ENCODE measurements at places on chromosomes 4 and X.

DNA sequence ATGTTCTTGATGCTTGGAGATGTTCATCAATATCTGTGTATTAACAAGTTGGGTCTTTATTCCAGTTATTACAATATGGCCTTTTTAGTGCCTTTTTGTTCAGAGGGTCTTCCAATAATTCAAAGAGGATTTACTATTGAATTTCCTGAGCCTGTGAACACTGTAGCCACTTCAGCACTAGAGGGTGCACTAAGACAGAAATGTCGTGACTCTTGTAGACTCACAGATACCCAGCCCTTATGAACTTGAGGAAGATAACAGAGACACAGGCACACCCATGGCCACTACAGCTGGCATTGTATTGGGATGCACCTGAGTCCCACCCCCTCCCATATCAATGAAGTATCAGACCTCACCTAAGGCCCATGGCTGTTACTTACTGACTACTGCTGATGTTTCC lies 54.4 kb upstream of the ACTRT1 start:
- no peak for DNase-seq

- no peak for DNase-seq
Observed at GRCh38 chr4:145287351-145287750, 107.0 kb upstream of the OTUD4 start.

DNA sequence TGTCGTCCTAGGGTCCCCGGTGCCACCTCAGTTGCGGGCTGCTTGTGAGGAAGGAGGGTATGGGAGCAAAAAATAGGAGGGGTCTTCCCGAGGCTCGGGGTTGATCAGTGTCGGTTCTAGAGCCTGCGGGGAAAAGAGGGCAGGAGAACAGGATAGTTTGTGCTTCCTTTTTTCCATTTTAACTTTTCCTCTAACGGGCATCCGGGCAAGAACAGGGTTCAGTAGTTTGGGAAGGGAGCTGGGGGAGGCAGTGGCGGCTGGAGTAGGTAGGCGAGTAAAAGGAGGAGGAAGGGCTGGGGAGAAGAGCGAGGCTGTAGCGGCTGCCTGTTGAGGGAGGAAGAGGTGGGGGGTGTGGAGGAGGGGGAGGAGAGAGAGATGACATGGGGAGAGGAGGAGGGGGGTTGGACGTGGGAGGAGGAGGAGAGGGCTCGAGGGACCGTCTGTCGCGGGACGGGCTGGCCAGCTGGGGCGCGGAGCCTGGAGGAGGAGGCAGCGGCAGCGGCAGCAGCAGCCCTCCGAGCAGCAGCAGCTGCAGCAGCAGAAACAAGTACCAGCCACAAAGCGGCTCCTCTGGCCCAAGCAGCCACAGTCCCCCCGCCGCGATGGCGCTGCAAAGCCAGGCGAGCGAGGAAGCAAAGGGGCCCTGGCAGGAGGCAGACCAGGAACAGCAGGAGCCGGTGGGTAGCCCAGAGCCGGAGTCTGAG lies at the start of gene SLC16A2:
SLC16A2 (plus strand) TSS at position 458 of the 704 bp plus-strand sequence; CDS start at position 603, 145 bp downstream.
- no peak for DNase-seq

DNA sequence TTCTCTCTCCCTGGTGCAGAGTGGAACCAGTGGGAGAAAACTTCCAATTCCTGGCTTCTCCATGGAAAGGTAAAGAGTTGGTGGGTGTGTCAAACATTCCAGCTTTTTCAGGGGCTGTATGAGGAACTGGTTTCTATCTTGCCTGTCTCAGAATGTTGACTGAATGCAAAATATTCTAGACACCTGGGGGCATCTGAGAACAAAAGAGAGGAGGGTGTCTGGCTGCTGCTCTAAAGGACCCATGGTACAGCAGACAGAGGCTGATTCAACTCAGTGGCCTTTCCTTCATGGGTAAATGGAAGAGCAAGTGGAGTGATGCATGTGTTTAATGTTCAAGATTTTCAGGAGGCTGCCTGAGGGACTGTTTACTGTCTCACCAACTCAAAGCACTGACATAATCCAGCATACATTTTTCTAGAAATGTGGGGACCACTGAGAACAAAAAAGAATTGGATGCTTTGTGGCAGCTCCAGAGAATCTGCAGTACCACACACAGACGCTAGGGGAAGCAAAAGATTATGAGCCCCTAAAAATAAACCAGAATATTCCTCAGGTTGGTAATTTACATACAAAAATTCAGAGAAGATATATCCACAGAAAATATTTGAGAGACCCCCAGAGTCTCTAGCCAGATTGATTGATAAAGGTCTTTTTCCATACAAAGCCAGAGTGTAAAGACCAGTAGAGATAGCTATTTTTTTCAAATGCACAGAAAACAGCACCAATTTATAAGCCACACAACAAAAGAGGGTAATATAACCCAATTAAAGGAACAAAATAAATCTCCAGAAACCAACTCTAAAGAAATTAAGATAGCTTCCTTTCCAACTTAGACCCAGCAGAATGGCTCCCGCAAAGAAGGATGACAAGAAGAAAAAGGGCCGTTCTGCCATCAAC lies 48.0 kb upstream of the STARD8 start:
- DNase-seq = no peak

GRCh38 chrX:107978707-107979307 lies 3.4 kb downstream of the TEX13B start:
- DNase-seq = no peak

DNA sequence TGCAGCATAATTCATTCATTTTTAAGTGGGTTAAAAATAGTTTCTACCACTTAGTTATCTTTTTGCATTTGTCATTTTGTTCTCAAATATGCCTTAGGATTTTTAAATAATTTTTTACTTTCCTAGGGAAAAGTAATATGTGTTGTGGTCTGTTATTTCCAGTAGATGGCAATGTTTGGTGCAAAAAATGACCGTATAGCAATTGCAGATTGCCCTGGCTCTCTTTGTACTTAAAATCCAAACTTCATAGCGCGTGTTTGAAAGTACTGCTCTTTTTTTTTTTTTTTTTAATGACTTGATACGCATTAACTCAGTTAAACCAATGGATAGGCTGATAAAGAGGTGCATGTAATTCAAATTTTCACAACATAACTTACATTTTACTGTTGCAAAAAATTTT lies 74.4 kb upstream of the RBMX start:
- no peak for DNase-seq

DNA sequence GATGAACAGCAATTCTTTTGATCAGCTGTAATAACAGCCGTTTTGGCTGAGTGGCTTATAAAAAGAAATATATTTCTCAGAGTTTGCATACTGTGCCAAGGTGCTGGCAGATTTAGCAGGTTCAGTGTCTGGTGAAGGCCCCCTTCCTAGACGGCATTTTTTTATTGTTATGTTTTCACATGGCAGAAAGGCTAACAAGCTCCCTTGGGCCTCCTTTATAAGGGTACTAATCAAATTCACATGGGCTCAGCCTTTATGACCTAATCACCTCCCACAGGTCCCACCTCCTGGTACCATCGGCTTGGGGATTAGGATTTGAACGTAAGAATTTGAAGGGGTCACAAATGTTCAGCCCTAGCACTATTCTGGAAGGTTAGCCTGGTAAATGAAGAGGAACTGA lies 431.9 kb downstream of the SPOCK3 start:
- no peak for DNase-seq

DNA sequence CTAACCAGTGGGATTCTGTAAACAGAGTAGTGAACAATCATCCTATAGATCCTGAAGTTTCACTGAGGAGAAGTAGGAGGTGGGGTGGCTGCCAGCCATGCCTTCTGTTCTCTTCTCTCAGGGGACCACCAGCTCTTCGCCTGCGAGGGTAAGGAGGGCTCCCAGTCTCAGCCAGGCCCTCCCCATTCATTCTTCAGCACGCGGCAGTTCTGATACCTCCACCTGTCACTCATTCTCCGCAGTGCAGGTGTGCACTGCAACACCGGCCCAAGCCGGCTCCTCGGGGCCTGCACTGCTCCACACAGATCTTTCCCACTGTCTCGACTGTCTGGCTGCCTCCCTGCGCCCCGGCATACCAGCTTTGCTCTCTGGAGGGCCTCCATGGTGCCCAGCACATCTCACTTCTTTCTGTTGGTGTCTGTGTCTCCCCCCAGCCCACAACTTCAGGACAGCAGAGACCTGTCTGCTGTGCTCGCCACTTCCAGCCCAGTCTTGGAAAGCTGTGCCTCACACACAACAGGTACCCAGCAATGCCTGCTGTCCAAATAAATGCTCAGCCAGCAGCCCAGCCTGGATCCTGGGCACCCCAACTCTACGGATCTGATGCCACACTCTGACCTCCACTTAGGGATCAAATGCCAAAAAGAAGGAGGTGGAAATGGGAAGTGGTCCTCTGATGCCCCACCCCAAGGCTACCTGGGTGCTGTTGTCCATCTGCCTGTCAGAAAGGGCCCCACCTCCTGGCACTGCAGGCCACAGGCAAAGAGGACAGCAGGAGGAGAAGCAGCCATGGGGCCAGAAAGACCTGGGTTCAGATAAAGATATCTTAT lies 29.0 kb downstream of the ACOX3 start:
- no peak for DNase-seq

DNA sequence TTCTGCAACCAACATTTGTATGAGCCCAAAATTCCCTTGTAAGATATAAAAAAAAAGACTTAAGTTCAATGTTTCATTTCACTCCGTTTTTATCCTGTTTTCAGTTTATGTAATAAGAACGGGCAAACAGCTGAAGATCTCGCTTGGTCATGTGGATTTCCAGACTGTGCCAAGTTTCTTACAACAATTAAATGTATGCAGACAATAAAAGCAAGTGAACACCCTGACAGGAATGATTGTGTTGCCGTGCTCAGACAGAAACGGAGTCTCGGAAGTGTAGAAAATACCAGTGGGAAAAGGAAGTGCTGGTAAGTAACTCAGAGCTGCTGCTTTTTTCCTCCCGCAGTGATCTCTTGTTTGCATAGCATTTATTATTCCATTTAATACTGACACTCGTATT lies 2.8 kb downstream of the ANKRD37 start:
- DNase-seq = no peak

DNA sequence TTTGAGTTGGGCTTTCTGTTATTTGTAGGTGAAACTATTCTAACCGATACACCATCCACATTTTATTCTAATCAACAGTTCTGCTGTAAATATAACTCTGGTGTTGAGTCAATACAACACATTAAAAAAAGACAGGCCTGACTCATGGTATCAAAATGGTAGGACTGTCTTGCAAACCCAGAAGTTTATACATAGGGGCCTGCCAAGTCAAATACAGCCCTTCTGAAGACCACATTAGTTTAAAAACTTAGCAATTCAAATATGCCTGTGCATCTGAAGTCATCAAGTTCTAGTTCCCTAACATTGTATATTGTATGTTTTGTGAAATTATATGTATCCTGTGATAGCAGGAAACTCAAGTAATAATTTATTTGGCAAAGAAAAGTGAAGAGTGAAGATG lies 24.4 kb upstream of the PDE5A start:
- no peak for DNase-seq

DNA sequence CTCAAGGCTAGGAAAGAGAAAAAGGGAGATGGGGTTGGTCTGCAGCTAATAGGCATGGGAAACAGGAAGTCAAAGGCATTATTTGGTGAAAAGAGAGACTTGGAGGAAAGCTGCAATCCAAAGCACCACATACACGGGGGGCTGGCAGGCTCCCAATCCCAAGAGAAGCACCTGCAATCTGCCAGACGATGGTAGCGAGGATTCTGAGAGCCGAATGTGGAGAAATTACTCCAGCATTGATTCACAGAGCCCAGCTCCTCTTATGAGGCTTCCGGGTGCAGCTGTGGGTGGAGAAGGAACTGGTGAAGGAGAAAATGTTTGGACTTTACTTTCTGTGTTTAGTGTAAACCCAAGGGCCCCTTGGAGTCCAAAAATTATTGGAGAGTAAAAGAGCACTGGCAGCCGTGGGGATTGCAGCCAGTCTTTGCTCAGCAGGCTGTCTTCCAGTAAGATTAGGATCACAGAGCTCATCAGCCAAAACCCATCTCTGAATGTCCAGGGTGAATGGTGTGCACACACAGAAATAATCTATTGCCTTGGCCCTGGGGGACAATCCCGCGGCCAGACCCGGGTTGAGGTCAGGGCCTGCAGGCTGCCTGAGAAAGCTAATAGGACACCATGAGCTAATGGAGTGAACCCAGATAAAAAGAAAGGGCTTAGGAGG lies 197.6 kb downstream of the KIT start:
- no peak for DNase-seq

All from activated T-cell treated with anti-CD3 and anti-CD28 coated beads for 4 hours (primary cell).